Frontal cortex (tissue), 4 donors: ENCODE measurements at places on chromosomes 2 and 18. TPM values are rescaled to one million over a fixed set of nuclear protein-coding genes. Genes with fewer than 3 reads are reported as not detected.

- DNase-seq = no peak
These were observed 111.7 kb upstream of the SCN1A start for GRCh38 chr2:166239548-166239947.

GRCh38 chr18:76420898-76421684, 74.0 kb downstream of the ZNF516 start:
- no peak for DNase-seq

DNA sequence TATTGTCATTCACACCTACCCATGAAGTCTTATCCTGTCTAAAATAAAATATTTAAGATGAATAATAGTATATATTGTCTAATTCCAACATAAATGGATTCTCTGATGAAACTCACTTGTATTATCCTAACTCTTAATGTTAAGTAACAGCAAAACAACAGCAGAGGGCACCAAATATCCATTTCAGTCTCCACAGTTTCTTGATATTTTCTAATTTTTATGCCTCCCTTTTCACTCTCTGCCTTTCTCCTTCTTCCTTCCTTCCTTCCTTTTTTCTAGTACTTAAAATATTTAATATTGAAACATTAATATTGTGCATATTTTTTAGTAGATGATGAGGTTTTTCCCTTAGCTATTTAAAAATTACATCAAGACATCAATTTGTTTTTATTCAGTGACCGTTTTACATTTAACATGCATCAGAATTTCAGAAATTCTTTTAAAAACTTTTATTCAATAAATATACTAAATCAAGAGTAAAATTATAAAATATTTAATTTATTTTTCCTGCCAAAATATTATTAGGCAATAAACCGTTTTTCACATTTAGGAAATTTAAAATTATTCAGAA, 97.6 kb downstream of the WDR7 start:
- DNase-seq = no peak

DNA sequence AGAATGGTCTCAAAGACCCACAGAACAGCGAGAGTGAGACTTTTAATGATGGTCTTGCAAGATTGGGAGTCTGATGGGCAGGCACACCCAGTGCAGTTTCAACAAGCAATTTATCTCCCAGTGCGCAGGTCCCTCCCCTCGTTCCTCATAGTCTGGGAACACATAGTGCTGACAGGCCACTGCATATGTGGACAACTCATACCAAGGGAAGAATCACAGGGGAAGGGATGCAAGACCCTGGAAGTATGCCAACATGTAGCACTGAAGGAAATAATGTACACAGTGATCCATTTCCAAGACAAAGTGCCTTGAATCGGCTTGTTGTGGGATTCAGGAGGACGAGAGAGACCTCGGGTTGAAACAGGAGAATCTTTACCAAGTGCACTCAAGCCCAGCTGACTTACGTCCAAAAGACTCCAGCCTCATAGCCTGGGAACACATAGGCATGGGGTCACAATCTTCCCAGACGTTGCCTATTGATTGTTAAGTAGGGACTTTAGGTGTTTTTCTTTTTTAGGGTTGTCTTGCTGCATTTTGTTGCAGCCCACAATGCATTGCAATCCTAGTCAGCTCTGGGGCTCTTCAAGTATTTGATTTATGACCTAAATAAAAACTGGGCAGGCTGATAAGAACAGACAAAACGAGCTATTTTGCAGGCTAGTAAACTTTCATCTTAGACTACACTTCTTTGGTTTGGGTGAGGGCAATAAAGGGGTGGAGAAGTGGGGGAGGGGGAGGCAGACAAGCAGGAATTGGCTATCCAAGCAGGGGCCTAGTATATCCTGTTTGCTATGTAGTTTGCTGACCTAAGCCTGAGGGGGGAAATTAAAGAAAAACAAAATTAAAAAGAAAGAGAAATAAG, 24.7 kb upstream of the SERPINB5 start:
- no peak for DNase-seq

GRCh38 chr2:72132981-72133720, 14.5 kb downstream of the CYP26B1 start:
- no peak for DNase-seq

- DNase-seq = no peak
These were observed 133.0 kb downstream of the COL6A3 start for GRCh38 chr2:237280939-237281338.

- DNase-seq = no peak
These were observed 9.9 kb downstream of the NFE2L2 start for GRCh38 chr2:177254433-177255226.

- DNase-seq = peak; percentile 94
These were observed at the start of gene ADCY3 for GRCh38 chr2:24920098-24920808. TSS of gene ADCY3 (minus strand) at chr2:24920237. CDS start at chr2:24918987, 1,250 bp downstream.

GRCh38 chr18:8673256-8674209, 31.8 kb upstream of the MTCL1 start:
- DNase-seq = no peak

DNA sequence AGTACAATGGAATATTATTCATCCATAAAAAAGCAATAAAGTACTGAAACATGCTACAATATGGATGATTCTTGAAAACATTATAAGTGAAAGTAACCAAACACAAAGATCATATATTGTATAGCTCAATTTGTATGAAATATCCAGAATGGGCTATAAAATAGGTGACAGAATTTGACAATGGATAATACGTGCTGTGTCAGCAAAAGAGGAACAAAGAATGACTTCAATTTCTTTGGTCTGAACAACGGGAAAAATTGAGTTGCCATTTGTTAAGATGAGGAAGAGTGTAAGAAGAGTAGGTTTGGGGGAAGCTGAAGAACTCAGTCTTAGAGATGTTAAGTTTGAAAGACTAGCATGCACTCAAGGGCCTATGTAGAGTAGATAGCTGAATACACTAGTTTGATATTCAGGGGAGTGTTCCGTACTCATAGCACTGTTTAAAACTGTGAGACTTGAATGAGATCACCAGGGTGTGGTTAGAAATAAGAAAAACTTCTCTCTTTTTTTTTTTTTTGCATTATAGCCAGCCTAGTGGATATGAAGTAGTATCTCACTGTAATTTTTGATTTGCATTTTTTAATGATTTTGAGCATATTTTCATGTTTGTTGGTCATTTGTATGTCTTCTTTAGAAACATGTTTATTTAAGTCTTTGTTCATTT, 213.6 kb downstream of the NR4A2 start:
- no peak for DNase-seq

- no peak for DNase-seq
These were observed 18.4 kb downstream of the NCOA1 start for GRCh38 chr2:24509425-24509824.

The UGT1A8 gene
- not detected for total RNA-seq

The PLCD4 gene
- 1.2 TPM for total RNA-seq

The HIBCH gene
- total RNA-seq = 11.0 TPM

The MC5R gene
- total RNA-seq = 2.9 TPM

The KLHL29 gene
- 14.3 TPM for total RNA-seq

The MRPL19 gene
- total RNA-seq = 31.0 TPM

The GALNT5 gene
- under 0.01 TPM for total RNA-seq

The CNTNAP5 gene
- 30.6 TPM for total RNA-seq

The ADRA2B gene
- under 0.01 TPM for total RNA-seq
